H9 (cell line): ENCODE measurements at places on chromosomes 4 and X. TPM values are rescaled to one million over a fixed set of nuclear protein-coding genes. Genes with fewer than 3 reads are reported as not detected.

The RRH gene
- 0.20 TPM in 1 of 2 replicates, not detected in the other for total RNA-seq

The ANOS1 gene
- total RNA-seq, result 51.0 and 54.9 TPM in 2 replicates

The GAGE13 gene
- total RNA-seq, result not detected in 2 replicates

DNA sequence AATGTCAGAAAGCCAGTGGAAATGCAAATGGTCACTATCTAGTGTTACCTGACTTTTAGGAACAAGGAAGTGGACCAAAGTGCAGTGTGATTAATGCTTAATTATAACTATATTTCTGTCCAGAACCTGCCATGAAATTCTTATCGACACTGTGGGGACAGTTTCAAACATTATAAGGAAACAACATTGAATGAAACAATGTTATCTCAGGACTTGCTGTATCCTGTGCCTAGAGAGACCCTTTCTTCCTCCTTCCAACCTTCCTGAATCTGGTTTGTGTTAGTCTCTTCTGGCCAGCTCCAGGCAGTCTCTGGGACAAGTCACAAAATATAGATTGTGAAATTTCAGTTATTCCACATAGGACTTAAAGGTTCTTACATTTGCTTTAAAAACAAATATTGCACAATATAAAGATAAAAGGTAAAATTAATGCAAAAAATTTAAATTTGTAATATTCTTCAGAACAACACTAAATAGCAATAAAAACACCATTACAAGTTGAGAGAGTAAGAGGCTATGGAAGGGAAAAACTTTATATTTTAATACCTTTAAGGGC is 203.4 kb downstream of the ZNF674 start:
- no peak overlapping the region for H3K4me3 ChIP-seq
- no peak overlapping the region for H3K27ac ChIP-seq
- H3K36me3 ChIP-seq, result peaks cover 6% of the 10 kb centered on the region
- DNase-seq, result no peak

The TBC1D9 gene
- 0.63 and 0.86 TPM in 2 replicates for total RNA-seq

GRCh38 chr4:39178706-39179105 is 3.6 kb upstream of the WDR19 start:
- H3K4me3 ChIP-seq, result no peak overlapping the region
- H3K27me3 ChIP-seq, result no peaks in the 10 kb centered on the region
- no peak for DNase-seq
- H3K36me3 ChIP-seq, result no peaks in the 10 kb centered on the region
- H3K4me1 ChIP-seq, result no peaks in the 10 kb centered on the region
- H3K27ac ChIP-seq, result no peak overlapping the region

DNA sequence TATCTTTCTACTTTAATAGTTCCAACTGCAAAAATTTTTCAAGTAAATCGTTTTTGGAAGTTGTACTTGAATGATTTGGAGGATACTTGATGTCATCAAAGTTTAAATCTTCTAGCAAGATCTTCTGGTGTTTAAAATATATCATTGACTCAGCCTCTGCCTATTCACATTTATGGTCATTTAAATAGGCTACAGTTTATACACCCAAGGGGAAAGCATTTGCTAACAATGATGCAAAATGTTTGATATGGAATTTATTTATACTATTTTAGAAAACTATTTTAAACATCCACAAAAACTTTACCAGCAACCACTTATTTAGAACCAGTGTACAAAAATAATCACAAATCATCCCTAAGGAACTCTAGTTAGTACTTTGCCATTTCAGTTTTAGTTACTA is 123.3 kb upstream of the STIM2 start:
- no peak overlapping the region for H3K4me3 ChIP-seq
- H3K4me1 ChIP-seq, result no peaks in the 10 kb centered on the region
- H3K36me3 ChIP-seq, result no peaks in the 10 kb centered on the region

DNA sequence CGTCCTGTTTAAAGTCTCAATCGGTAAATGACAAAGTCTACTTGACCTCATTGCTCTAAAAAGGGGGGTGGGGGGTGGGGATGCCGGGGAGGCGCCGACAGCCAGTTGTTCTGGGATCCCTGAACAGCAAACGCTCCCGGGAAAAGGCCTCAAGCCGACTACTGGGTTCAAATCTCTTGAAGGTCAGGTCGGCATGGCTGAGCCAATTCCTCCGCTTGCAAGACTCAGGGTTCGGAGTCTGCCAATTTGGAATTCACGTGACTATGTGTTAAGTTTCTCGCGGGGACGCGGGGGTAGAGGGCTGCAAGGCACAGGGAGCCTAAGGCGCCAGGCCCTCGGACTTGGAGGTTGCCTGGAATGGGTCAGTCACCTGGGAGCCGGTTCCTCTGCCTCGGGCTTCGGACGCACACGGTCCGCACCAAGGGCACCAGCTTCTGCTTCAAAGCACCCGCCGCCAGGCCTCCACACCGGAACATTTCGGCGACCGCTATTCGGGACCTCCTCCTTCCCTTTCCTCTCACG is 399 bp downstream of the AIFM1 start:
- H3K4me1 ChIP-seq, result no peaks in the 10 kb centered on the region
- no peaks in the 10 kb centered on the region for H3K36me3 ChIP-seq
- no peak for DNase-seq
- H3K4me3 ChIP-seq, result peak overlapping the region; percentile 93

- H3K4me1 ChIP-seq, result no peaks in the 10 kb centered on the region
- no peaks in the 10 kb centered on the region for H3K36me3 ChIP-seq
- no peak overlapping the region for H3K27ac ChIP-seq
- no peaks in the 10 kb centered on the region for H3K27me3 ChIP-seq
- H3K4me3 ChIP-seq, result no peak overlapping the region
Measured at GRCh38 chr4:62571494-62571893, 1371.4 kb downstream of the ADGRL3 start.

- no peaks in the 10 kb centered on the region for H3K27me3 ChIP-seq
- no peak for DNase-seq
- no peak overlapping the region for H3K4me3 ChIP-seq
- peaks cover 5% of the 10 kb centered on the region; the same call in 2 of the 3 replicates for H3K36me3 ChIP-seq
Measured at GRCh38 chrX:7090641-7091040, 56.9 kb upstream of the STS start.

DNA sequence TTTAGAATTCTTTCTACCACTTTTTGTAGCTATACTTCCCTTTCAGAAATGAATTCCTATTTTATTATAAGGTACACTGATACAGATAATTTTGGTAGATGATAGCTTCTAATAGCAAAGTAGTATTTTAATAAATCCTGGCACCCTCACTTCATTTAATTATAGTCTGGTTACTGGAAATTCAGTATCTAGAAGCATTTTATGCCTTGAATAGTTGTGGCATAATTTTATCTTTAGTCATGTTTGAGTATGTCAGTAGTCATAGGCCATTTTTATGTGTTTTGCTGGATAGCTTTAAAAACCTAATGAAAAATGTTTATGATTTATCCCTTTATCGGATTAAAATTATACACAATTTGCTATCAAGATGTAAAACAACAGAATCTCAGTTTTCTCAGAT is 92.3 kb downstream of the DIAPH2 start:
- H3K27me3 ChIP-seq, result no peaks in the 10 kb centered on the region
- H3K27ac ChIP-seq, result no peak overlapping the region
- H3K36me3 ChIP-seq, result no peaks in the 10 kb centered on the region
- DNase-seq, result no peak
